ENCODE measurements at places on chromosomes 7 and 10.

- no peak for DNase-seq
These were observed 476.5 kb downstream of the GPAM start for GRCh38 chr10:111707076-111707475.

- DNase-seq, result no peak
These were observed 771.7 kb downstream of the SORCS1 start for GRCh38 chr10:106392778-106393177.

DNA sequence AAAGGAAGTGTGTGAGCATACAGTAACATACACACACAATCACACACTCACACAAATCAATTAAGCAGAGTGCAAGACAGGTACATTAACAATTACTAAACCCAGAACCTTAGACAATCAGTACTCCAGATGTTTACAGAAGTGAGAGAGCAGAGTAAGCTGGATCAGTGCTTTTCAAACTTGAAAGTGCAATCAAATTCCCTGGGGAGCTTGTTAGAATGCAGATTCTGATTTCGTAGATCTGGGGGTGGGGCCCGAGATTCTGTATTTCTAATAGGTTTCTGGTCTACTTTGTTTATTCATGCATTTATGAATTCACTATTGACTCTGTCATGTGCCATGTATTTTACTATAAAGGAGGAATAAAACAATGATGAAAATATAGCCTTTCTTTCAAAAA, 179.6 kb upstream of the PHYHIPL start:
- no peak for DNase-seq

GRCh38 chr10:58648131-58648530, 135.5 kb downstream of the BICC1 start:
- no peak for DNase-seq

DNA sequence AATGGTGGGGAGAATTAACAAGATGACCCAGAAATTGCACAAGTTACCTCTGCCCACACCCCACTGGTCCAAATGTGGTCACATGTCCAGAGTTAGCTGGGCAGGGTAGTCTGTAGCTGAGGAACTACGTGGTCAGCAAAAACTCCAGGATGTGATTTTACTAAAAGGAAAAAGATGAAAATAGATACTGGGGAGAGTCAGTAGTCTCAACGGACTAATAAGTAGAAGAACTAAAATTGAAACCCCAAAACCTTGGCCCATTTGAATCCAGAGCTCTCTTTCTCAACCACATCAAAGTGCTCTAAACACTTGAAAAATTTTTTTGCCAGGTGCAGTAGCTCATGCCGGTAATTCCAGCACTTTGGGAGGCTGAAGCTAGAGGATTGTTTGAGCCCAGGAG, 146.3 kb downstream of the SKIDA1 start:
- no peak for DNase-seq

DNA sequence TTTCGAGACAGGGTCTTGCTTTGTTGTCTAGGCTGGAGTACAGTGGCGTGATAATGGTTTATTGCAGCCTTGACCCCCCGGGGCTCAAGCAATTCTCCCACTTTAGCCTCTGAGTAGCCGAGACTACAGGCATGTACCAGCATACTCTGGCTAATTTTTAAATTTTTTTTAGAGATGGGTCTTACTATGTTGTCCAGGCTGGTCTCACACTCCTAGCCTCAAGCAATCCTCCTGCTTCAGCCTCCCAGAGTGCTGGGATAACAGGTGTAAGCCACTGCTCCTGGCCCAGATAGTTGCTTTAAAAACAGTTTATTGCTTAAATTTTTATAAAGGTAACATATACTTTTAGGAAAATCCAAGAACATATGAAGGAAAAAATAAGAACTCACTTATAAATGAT, 26.3 kb downstream of the NEURL1 start:
- no peak for DNase-seq

GRCh38 chr7:79930604-79931003, 204.0 kb upstream of the GNAI1 start:
- no peak for DNase-seq

GRCh38 chr10:79289801-79290200, 57.5 kb upstream of the PPIF start:
- no peak for DNase-seq

DNA sequence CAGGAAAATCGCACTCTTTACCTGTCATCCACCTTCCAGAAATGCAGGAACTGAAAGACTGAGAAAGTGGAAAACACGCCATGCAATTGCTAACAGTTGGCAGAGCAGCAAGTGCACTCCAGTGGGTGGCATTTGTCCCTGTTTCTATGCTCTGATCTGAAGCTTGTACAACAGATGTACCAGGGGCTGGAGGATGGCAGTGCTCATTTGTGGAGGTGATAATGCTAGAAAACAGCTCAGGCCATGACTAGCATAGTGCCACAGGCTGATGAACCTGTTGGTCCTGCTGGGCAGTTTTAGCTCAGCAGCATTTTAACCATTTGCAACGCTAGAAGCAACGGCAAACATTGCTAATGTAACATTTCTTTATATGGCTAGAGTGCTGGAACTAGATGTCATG, 199.9 kb upstream of the NRP1 start:
- DNase-seq, result no peak

DNA sequence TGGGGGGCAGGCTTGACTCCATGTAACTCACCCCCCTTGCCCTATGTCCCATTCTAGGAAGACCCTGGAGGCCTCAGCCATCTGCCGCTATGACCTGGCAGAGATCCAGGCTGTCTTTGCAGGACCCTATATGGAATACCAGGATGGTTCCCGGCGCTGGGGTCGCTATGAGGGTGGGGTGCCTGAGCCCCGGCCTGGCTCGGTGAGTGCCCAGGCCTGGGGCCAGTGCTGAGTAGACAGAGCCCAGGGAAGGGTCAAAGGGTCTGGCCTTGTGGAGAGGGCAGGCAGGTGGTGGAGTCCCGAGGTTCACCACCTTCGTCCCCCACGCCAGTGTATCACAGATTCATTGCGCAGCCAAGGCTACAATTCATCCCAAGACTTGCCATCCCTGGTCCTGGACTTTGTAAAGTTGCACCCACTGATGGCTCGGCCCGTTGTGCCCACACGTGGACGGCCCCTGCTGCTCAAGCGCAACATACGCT, 7.5 kb downstream of the MRPL43 start:
- no peak for DNase-seq

- no peak for DNase-seq
These were observed 264.6 kb upstream of the BMPER start for GRCh38 chr7:33640741-33641140.

Data from testis (tissue), 5 donors.